ENCODE measurements at places on chromosomes 4 and X.

- H3K4me3 ChIP-seq: no peak overlapping the region
- no peak overlapping the region for H3K27ac ChIP-seq
- no peaks in the 10 kb centered on the region for H3K36me3 ChIP-seq
- H3K4me1 ChIP-seq: no peaks in the 10 kb centered on the region
- DNase-seq: no peak
Observed at GRCh38 chr4:7075962-7076695, 8.3 kb upstream of the GRPEL1 start.

DNA sequence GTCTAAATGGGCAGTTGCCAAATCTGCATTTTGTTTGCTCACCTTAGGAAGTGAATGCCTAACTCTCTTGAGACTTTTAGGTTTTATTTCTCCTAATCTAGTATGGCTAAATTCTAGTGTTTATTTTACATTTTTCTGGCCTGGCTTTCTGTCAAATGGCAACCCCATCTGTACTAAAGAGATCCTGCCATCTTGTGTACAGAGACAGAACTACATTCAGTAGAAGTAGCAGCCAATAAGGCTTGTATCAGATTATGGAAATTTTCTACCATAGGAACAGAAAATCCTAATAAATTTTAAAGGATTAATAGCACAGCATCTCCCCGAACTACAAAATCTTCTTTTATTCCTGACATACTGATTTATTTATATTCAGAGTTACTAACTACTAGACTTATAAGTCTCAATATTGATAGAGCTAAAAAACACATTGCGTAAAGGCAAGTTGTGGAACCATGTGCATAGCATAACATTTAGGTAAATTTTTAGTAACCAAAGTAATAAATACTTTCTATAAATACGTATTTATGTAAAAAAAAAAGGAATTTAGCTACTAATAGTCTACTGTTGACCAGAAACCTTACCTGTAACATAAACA lies 45.5 kb downstream of the TMEM144 start:
- no peak overlapping the region for H3K27ac ChIP-seq
- H3K4me3 ChIP-seq: no peak overlapping the region
- H3K4me1 ChIP-seq: no peaks in the 10 kb centered on the region
- H3K36me3 ChIP-seq: no peaks in the 10 kb centered on the region
- no peaks in the 10 kb centered on the region for H3K27me3 ChIP-seq

- no peaks in the 10 kb centered on the region for H3K4me1 ChIP-seq
- H3K27me3 ChIP-seq: no peaks in the 10 kb centered on the region
- H3K4me3 ChIP-seq: no peak overlapping the region
- DNase-seq: no peak
- H3K27ac ChIP-seq: no peak overlapping the region
Observed at GRCh38 chr4:87949961-87950360, 25.6 kb upstream of the SPP1 start.

DNA sequence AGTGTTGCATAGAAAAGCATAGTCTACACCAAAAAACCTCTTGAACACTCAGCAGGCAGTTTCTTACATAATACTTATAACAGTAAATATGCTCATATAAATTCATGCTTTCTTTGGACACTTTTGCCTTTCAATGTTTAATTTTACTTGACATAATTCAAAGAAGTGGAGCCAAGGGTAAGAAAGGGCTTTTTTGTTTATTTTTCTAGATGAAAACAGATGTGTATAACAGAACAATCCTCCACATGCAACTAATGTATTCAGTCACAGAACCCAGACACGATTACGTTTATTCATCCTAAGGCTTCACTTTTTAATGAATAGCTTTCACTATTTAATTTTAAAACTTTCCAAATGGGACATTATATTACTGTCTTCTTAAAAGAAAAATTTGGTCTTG lies 58.0 kb upstream of the PTPN13 start:
- DNase-seq: no peak
- peaks cover 1% of the 10 kb centered on the region for H3K4me1 ChIP-seq
- no peaks in the 10 kb centered on the region for H3K36me3 ChIP-seq
- H3K27me3 ChIP-seq: no peaks in the 10 kb centered on the region
- H3K4me3 ChIP-seq: no peak overlapping the region
- no peak overlapping the region for H3K27ac ChIP-seq

DNA sequence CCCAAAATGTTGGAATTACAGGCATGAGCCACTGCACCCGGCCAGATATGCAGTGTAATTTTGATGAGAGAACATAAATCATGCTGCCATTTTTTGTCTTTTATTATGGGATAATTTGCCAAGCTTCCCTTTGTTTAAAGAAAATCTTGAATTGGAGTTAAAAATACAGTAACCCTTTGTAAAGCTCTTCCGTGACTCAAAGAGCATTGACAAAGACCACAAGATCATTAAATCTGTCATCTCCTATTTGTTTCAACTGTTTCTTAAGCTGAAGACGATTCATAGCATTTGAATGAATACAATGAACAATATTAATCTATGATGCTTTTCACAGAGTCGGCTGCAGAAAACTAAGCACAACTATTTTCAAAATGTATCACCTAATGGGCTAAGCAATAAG lies 132.6 kb downstream of the ANAPC4 start:
- H3K27ac ChIP-seq: no peak overlapping the region
- H3K4me3 ChIP-seq: no peak overlapping the region
- H3K27me3 ChIP-seq: no peaks in the 10 kb centered on the region
- no peaks in the 10 kb centered on the region for H3K4me1 ChIP-seq
- no peak for DNase-seq

DNA sequence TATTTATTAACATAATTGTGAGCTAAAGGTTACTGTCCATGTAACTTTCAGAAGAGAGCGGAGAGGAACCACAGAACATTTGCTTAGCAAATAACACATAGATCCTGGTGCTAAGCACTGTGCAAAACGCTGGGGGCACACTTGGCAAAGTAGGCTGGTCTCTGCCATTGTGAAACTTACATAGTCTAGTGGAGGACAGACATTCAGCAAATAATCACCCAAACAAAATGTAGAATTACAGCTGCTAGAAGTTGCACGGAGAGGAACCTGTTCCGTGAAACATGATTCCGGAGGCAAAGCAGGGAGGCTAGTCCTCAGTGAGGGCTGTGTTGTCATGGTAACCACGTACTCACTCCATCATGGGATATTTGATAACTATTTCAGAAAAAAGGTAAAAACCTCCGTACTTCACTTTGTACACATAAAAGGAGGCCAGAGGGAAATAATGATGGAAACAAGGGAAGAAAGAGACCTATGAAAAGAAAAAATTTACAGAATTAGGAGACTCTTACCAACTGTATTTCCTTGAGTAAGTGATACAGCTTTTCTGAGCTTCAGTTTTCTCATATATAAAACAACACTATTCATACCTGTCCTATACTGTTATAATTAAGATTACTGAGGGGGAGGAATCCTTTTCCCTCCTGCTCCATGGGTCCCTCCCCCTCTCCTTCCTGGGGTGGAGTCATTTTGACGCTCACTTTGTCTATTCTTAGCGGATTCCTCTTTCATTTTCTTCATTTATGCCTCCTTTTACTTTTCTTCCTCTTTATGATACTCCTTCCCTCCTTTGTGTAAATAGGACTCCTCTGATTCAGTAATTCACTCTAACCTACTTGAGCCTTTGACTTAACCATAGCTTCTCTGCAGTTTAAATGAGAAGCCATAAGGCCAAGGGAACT lies 825 bp upstream of the RASGEF1B start:
- H3K27ac ChIP-seq: no peak overlapping the region
- H3K36me3 ChIP-seq: no peaks in the 10 kb centered on the region
- H3K4me1 ChIP-seq: no peaks in the 10 kb centered on the region
- DNase-seq: no peak
- H3K27me3 ChIP-seq: no peaks in the 10 kb centered on the region
- H3K4me3 ChIP-seq: peak overlapping the region; percentile 55

DNA sequence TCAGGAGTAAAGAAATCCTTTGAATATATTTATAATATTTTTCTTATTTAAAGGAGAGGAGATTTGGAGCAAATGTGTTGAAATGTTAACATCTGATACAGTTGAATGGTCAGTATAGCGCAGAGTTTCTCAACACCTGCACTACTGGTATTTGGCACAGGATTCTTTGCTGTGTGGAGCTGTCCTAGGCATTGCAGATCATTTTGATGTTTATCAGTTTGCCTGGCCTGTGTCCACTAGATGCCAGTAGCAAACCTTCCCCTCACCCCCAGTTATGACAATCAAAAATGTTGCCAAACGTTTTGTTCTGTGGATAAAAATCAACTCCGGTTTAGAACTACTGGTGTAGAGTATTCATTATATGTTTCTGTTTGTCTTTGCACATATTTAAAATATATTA lies 765.3 kb upstream of the SLIT2 start:
- no peak for DNase-seq
- no peaks in the 10 kb centered on the region for H3K27me3 ChIP-seq
- no peak overlapping the region for H3K27ac ChIP-seq
- H3K4me1 ChIP-seq: no peaks in the 10 kb centered on the region
- H3K36me3 ChIP-seq: no peaks in the 10 kb centered on the region

DNA sequence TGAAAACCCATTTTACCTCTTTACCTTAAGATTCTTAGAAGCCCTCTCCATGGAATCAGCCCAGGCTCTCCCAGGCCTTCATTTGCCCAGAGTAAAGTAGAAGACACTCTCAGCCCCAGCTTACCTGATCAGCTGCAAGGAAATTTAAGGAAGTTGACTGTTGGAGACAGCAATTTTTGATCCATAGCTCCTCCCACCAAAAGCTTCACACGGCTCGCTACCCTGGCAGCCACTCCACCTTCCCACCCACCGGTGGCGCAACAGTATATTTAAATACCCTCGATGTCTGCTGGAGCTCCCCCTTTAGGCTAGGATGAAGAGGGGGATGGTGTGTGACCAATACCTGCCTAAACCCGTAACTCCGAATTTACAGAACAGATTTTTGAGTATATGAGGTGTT lies 75.4 kb downstream of the MBNL3 start:
- H3K27me3 ChIP-seq: no peaks in the 10 kb centered on the region
- H3K27ac ChIP-seq: no peak overlapping the region
- H3K4me1 ChIP-seq: no peaks in the 10 kb centered on the region
- no peak for DNase-seq
- no peak overlapping the region for H3K4me3 ChIP-seq
- no peaks in the 10 kb centered on the region for H3K36me3 ChIP-seq
